NCI-H748 treated with DMSO at 0.1 percent for 48 hours (cell line): ENCODE measurements at places on chromosomes 1 and 21.
A peak's percentile ranks its signal among the peaks of the same experiment; 100 is the strongest.

DNA sequence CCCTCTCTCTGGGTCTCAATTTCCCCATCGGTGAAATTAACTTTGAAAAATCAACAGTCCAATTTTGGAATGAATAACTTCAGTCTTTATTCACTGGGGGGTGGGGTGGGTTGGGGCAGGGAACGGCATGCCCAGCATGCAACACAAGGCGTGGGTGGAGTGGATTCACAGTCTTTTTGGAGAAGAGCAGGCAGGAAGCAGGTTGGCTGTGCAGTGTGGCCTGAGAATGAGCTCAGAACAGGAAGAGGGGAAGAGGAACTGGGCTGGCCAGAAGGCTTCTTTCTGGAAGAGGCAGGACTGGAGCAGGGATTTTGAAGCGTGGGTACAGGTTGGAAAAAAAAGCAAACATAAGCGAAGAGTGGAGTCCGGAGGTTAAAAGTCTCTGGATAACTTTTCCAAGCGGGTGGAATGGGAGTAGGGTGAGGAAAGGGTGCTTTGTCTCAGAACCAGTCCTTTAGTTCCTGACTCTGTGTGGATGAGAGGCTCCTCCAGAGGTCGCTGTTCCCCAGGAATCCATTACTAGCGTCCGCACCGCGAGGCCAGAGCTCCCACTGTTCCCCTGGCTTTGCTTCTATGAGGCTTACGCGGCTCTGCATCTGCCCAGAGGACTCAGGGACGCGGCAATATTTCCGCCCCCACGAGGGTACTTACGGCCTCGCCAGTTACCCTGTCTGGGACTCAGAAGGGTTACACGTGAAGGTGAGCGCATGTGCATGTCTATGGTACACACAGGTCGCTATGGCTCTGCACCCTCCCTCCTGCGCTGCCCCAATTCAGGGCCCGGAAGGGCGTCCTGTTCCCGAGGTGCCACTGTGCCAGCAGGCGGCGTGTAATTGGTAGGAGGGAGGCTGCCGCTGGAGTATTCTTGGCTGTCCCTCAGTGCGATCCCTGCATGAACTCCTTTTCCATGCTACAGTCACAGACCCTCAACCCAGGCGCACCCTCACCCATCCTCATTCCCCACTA, 5.5 kb upstream of the FOXD2 start:
- peak; percentile 56 for DNase-seq

GRCh38 chr1:206909883-206910318, 11.8 kb downstream of the FCMR start:
- no peak for DNase-seq

- no peak for DNase-seq
These were observed 6.9 kb downstream of the S100A12 start for GRCh38 chr1:153368495-153368894.

DNA sequence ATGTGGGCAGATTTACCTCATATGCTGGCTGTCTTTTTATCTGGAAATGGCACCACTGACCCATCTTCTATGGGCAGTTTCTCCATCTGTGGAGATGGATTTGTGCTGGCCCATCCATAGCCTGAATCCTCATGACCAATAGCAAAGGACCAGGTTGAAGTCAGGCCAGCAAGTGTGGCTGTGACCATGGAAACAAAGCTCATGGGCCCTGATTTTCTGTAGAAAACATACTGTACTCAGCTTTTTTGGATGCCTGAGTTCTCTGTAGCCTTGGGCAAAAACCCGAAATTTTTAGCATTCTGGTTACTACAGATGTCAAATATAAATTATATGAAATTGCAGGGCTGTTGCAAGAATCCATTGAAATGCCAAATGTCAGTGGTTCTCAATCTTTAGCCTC, 155.0 kb downstream of the PLXNA2 start:
- DNase-seq: no peak

- DNase-seq: no peak
These were observed 543.0 kb upstream of the DAB1 start for GRCh38 chr1:57966751-57967406.

DNA sequence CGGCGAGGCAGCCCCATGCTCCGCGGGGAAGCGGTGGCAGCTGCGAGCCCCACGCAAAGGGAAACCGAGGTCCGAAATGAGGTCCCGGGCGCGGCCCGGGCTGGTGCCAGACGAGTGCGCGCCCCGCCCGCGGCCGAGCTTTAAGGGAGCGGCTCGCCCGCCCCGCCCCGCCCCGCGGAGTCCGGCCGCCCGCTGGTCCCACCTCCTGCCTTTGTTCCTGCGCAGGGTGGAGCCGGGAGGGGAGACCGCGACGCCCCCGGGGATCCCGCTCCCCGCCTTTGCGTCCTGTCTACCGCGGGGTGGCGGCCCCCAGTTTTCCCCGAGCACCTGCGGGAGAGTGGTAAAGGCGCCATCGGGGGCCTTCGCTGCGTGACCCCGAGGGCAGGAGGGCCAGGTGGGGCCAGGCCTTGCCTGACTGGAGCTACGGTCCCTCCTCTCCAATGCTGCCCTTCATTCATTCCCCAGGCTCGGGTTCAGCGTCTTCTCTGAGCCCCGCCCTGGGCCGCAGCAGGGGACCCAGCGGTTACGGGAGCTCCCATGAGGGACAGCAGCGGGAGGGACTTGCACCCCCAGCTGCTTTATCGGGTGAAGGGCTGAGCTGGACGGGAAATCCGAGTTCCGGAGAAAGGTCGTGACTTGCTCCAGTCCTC, at the start of gene HES2:
Gene HES2 (minus strand): TSS at position 116 of the 650 bp plus-strand sequence. CDS start 99 bp downstream, at position 17.
- no peak for DNase-seq

- DNase-seq: no peak
These were observed 200.8 kb downstream of the RASAL2 start for GRCh38 chr1:178294654-178295053.

DNA sequence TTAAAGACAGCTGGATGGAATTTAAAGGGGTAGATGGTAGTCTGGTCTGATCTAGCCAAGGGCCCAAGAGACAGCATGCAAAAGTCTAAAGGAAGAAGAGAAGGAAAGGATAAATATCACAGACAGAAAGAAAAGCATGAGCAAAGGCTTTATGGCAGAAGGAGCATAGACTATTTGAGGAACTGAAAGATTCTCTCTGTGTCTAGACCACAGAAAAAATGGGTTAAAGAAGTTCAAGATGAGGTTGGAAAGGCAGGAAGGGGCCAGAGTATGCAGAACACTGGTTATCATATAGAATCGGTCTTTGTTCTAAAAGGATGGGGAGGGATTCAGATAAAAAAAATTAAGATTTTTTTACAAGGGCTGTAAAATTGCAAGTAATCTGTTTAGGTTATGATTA, 136.8 kb upstream of the SGIP1 start:
- no peak for DNase-seq

- DNase-seq: no peak
These were observed 83.2 kb downstream of the SH3GLB1 start for GRCh38 chr1:86787621-86788020.
